Mammary microvascular endothelial cell (primary cell): ENCODE measurements at places on chromosomes 13 and 19. TPM values are rescaled to one million over a fixed set of nuclear protein-coding genes. Genes with fewer than 3 reads are reported as not detected.

Gene MYPOP
- 1.4 and 3.1 TPM in 2 replicates for total RNA-seq

Gene HTR2A
- not detected in 2 replicates for total RNA-seq

Gene TTC9B
- not detected in 2 replicates for total RNA-seq

Gene SIGLECL1
- not detected in 2 replicates for total RNA-seq
